Psoas muscle (tissue), 8 donors: ENCODE measurements at places on chromosomes 5 and 9. TPM values are rescaled to one million over a fixed set of nuclear protein-coding genes. Genes with fewer than 3 reads are reported as not detected.

IFNB1 gene
- total RNA-seq = not detected

PAEP gene
- not detected for total RNA-seq

PHF24 gene
- total RNA-seq = not detected

TEX48 gene
- total RNA-seq = not detected

ACOT12 gene
- total RNA-seq = not detected

NAIP gene
- total RNA-seq = 2.6 TPM

C7 gene
- total RNA-seq = 1.5 TPM

FAM221B gene
- total RNA-seq = not detected

CAMK4 gene
- total RNA-seq = not detected

CHSY3 gene
- total RNA-seq = 2.9 TPM

ABCA2 gene
- 12.2 TPM for total RNA-seq

DNA sequence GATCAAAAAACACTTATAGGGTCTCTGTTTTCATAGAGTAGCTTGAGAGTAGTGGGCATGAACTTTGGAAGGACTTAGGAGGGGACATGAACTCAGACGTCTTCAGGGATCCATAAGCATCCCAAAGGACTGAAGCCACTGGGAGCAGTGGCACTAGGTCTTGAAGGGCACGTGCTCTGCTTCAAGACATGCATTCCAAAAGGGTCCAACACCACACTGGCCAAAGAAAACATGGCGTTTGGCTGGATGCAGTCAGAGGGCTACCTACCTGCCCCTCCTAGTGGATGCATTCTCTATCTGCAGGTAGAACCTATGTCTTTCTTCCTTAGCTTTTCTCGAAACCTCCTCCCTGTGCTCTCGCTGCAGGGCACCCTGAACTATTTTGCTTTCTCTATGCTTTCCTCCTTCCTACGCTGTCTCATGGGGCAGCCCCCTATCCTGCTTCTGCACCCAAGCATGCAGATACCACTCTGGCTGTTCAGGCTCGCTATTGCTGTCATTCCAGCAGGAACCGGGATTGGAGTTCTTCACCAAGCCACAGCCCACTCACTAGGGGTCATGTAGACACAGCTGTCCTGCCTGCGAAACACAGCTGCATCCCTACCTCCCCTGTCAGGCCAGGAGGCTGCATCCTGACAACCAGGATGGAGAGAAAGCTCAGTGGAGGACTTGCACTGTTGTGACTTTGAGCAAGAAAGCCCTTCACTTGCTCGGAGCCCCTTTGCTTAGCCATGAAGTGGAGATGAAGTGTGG, 11.9 kb downstream of the FAM240B start:
- H3K4me3 ChIP-seq = no peak overlapping the region
- H3K36me3 ChIP-seq = no peaks in the 10 kb centered on the region
- no peak for DNase-seq
- H3K27ac ChIP-seq = no peak overlapping the region

- no peak for DNase-seq
- H3K4me3 ChIP-seq = no peak overlapping the region
- no peak overlapping the region for H3K27ac ChIP-seq
- no peaks in the 10 kb centered on the region for H3K4me1 ChIP-seq
- no peaks in the 10 kb centered on the region for H3K27me3 ChIP-seq
Observed at GRCh38 chr5:15983392-15983791, 196.2 kb downstream of the MARCHF11 start.

- no peaks in the 10 kb centered on the region for H3K27me3 ChIP-seq
- no peak overlapping the region for H3K27ac ChIP-seq
- no peak overlapping the region for H3K4me3 ChIP-seq
- DNase-seq = no peak
- H3K36me3 ChIP-seq = no peaks in the 10 kb centered on the region
Observed at GRCh38 chr5:78671609-78672008, 23.0 kb upstream of the LHFPL2 start.

GRCh38 chr9:110308633-110309038, 29.0 kb downstream of the TXNDC8 start:
- no peak overlapping the region for H3K4me3 ChIP-seq
- H3K27me3 ChIP-seq = peaks cover 4% of the 10 kb centered on the region
- no peak for DNase-seq
- no peak overlapping the region for H3K27ac ChIP-seq
- no peaks in the 10 kb centered on the region for H3K4me1 ChIP-seq

DNA sequence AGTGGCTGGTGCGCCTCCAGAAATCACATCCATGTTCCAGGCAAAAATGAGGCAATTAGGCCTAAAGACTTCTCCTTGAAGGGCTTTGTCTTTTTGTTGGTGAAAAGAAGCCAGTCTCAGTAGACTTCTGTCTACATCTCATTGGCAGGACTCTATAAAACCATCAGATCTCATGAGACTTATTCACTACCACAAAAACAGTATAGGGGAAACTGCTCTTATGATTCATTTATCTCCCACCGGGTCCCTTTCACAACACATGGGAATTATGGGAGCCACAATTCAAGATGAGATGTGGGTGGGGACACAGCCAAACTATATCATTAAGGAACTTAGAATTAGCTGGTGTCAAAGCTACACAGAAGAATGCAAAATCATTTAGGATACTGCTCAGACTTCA, 77.7 kb upstream of the SNX2 start:
- no peaks in the 10 kb centered on the region for H3K4me1 ChIP-seq
- no peak overlapping the region for H3K4me3 ChIP-seq
- H3K27me3 ChIP-seq = no peaks in the 10 kb centered on the region
- H3K36me3 ChIP-seq = no peaks in the 10 kb centered on the region
- H3K27ac ChIP-seq = no peak overlapping the region

GRCh38 chr5:1727571-1727970, 72.1 kb downstream of the MRPL36 start:
- H3K4me1 ChIP-seq = no peaks in the 10 kb centered on the region
- no peak for DNase-seq
- H3K27me3 ChIP-seq = no peaks in the 10 kb centered on the region
- H3K27ac ChIP-seq = no peak overlapping the region
- no peaks in the 10 kb centered on the region for H3K36me3 ChIP-seq

DNA sequence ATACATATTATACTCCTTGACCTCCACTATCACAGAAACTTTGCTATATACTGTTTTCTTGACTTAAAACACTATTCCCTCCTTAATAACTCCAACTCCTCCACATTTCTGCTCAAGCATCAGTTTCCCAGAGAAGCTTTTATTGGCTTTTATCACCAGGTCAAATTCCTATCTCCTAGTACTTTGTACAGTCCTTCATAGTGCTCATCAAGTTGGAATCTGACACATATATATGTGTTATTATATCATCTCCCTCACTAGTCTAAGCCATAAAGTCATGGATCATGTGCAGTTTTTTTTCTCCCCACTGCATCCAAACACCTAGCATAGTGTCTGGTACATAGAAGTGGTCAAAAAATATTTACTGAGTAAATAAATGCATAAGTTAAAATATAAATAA, 59.1 kb downstream of the BHMT start:
- H3K4me1 ChIP-seq = no peaks in the 10 kb centered on the region
- H3K27me3 ChIP-seq = no peaks in the 10 kb centered on the region
- no peak for DNase-seq
- no peak overlapping the region for H3K27ac ChIP-seq
- no peaks in the 10 kb centered on the region for H3K36me3 ChIP-seq

- no peak for DNase-seq
- no peaks in the 10 kb centered on the region for H3K36me3 ChIP-seq
- no peak overlapping the region for H3K27ac ChIP-seq
- no peaks in the 10 kb centered on the region for H3K27me3 ChIP-seq
- no peaks in the 10 kb centered on the region for H3K4me1 ChIP-seq
Observed at GRCh38 chr9:114662081-114662989, 4.7 kb upstream of the TEX53 start.

GRCh38 chr9:121816845-121817450, 165.5 kb downstream of the DAB2IP start:
- no peak overlapping the region for H3K27ac ChIP-seq
- H3K27me3 ChIP-seq = no peaks in the 10 kb centered on the region
- DNase-seq = no peak
- H3K4me3 ChIP-seq = no peak overlapping the region
- no peaks in the 10 kb centered on the region for H3K4me1 ChIP-seq
- no peaks in the 10 kb centered on the region for H3K36me3 ChIP-seq

GRCh38 chr5:141084487-141084989, 9.9 kb upstream of the PCDHB2 start:
- no peaks in the 10 kb centered on the region for H3K36me3 ChIP-seq
- H3K27me3 ChIP-seq = no peaks in the 10 kb centered on the region
- DNase-seq = no peak
- H3K4me1 ChIP-seq = no peaks in the 10 kb centered on the region
- H3K27ac ChIP-seq = no peak overlapping the region

- no peak overlapping the region for H3K4me3 ChIP-seq
- H3K4me1 ChIP-seq = no peaks in the 10 kb centered on the region
- no peak overlapping the region for H3K27ac ChIP-seq
- no peaks in the 10 kb centered on the region for H3K27me3 ChIP-seq
Observed at GRCh38 chr5:39441838-39442237, 17.1 kb upstream of the DAB2 start.

DNA sequence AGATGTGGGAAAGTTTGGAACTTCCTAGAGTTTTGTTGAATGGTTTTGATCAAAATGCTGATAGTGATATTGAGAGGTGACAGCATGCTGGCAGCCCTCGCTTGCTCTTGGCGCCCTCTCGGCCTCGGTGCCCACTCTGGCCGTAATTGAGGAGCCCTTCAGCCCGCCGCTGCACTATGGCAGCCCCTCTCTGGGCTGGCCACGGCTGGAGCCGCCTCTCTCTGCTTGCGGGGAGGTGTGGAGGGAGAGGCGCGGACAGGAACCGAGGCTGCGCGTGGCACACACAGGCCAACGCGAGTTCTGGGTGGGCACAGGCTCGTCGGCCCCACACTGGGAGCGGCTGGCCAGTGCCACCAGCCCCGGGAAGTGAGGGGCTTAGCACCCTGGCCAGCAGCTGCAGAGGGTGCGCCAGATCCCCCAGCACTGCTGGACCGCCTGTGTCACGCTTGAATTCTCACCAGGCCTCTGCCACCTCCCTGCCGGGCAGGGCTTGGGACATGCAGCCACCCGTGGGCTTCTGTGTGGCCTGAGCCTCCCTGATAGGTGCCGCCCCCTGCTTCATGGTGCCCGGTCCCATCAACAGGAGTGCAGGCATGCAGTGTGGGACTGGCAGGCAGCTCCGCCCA, 488.5 kb downstream of the CYLC2 start:
- DNase-seq = no peak
- no peak overlapping the region for H3K27ac ChIP-seq
- H3K36me3 ChIP-seq = no peaks in the 10 kb centered on the region
- H3K27me3 ChIP-seq = no peaks in the 10 kb centered on the region
- no peak overlapping the region for H3K4me3 ChIP-seq

DNA sequence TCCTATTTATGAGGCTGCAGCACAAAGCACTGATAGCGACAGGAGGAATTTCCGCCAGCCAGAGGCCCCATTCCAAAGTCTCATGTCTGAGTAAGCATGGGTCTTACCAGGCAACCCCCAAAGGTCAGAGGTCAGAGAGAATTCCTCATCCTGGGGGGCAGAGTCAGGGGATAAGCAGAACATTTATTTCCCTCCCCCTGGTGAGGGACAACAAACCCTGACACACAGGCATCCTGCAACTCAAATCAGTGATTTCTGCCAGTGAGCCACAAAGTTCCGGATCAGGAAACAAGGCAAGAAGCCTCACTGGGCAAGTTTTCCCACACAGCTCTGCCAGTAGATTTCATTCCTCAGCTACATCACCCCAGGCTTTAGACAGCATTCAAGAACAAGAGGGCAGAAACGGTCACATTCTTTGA, 37.0 kb downstream of the ADAMTS12 start:
- no peak overlapping the region for H3K27ac ChIP-seq
- H3K4me3 ChIP-seq = no peak overlapping the region
- H3K36me3 ChIP-seq = no peaks in the 10 kb centered on the region
- H3K27me3 ChIP-seq = no peaks in the 10 kb centered on the region
- H3K4me1 ChIP-seq = no peaks in the 10 kb centered on the region

DNA sequence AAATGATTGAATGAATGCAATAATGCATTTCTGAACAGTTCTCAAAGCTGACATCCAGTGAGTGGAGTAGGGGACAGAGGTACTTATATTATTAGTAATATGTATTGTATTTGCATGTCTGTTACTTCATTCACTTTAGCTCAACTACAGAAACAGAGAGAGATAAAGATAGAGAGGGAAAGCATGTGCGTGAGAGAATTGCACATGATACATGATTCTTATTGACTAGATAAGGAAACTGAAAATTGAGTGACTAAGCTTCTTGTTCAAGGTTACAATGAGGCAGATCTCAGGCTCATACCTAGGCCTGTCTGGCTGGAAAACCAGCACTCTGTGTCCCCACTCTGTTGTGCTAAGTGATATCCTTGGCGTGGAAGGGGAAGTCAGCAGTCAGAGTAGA, 337.7 kb upstream of the KLF4 start:
- H3K4me1 ChIP-seq = no peaks in the 10 kb centered on the region
- H3K27ac ChIP-seq = no peak overlapping the region
- H3K36me3 ChIP-seq = no peaks in the 10 kb centered on the region

GRCh38 chr9:138078846-138079245, 201.3 kb downstream of the CACNA1B start:
- no peak overlapping the region for H3K4me3 ChIP-seq
- no peak for DNase-seq
- H3K27me3 ChIP-seq = peaks cover 13% of the 10 kb centered on the region
- no peaks in the 10 kb centered on the region for H3K4me1 ChIP-seq
- H3K36me3 ChIP-seq = no peaks in the 10 kb centered on the region

DNA sequence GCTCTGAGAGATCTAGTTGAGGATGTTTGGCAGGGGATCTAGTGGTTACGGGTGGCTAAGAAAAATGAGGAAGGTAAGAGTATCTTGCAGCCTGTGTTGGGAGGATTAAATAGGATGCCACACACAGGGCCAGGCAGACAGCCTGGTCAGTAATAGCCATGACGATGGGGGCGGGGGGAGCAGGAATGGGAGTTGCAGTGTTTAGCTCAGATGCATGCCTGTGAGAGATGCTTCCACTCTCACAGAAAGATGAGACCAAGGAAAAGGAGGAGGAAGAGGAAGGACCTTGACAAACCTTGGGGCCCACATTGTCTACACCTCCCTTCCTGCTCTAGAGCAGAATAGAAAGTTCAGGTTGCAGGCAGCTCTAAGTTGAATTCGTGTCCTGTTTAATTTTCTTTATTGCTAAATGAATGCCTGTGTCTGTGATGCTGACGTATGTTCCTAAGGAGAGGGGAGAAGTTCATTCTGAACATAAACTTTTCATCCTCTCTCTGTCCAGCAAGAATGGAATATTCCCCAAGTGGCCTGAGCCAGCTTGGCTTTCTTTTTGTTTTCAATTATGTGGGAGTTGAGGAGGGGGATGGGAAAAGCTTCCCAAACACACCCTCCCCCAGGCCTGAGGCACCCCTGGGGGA, 28.7 kb downstream of the TGFBI start:
- no peak overlapping the region for H3K4me3 ChIP-seq
- H3K36me3 ChIP-seq = no peaks in the 10 kb centered on the region
- H3K27me3 ChIP-seq = no peaks in the 10 kb centered on the region
- DNase-seq = no peak
- peak overlapping the region; percentile 46 for H3K27ac ChIP-seq

GRCh38 chr9:128654481-128654880, 2.2 kb downstream of the DYNC2I2 start:
- no peaks in the 10 kb centered on the region for H3K4me1 ChIP-seq
- H3K27ac ChIP-seq = no peak overlapping the region
- H3K36me3 ChIP-seq = no peaks in the 10 kb centered on the region

- no peaks in the 10 kb centered on the region for H3K27me3 ChIP-seq
- H3K36me3 ChIP-seq = no peaks in the 10 kb centered on the region
- H3K4me3 ChIP-seq = no peak overlapping the region
Observed at GRCh38 chr5:166365164-166365563, 1926.3 kb upstream of the WWC1 start.

GRCh38 chr5:66122379-66123034, 21.6 kb upstream of the SREK1 start:
- no peak overlapping the region for H3K27ac ChIP-seq
- DNase-seq = no peak
- no peaks in the 10 kb centered on the region for H3K4me1 ChIP-seq
- H3K27me3 ChIP-seq = peaks cover 3% of the 10 kb centered on the region
